ENCODE measurements at places on chromosomes 5 and 9.

GRCh38 chr5:147092044-147092443, 142.8 kb upstream of the STK32A start:
- DNase-seq: no peak

GRCh38 chr9:130866474-130866965, 30.1 kb downstream of the QRFP start:
- peak; percentile 28 for DNase-seq

DNA sequence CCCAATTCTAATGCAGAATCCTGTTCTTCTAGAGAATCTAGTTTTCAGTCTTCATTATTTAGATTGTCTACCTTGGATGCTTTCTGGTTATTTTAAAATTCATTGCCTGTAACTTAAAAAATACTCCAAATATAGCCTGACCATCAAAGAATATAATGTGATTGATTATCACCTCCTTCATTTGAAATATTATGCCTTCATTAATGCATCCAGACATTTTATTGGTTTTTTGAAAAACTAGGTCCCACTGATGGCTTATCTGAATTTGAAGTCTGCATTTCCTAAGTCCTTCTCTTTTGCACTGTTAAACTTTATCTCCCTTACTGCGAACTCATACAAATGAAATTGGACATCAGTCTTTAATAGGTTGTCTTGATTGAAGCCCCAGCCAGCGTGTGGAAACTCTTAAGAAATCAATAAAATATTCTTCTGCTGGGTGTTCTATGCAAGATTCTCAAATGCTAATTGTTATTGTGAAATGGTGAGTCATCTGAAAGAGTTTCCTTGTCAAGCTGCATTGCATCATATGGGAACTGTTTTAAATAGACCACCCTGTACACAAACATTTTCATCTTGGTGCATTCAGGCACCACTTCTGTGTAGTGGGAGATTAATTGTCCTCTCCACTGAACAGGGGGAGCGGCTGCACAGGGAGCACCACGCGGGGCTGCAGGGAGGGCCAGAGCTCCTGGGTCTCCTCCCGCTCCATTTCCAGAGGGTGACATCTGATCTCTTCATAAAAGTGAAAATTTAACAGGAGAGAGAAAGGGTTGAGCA, 92.3 kb upstream of the FANCC start:
- DNase-seq: no peak

DNA sequence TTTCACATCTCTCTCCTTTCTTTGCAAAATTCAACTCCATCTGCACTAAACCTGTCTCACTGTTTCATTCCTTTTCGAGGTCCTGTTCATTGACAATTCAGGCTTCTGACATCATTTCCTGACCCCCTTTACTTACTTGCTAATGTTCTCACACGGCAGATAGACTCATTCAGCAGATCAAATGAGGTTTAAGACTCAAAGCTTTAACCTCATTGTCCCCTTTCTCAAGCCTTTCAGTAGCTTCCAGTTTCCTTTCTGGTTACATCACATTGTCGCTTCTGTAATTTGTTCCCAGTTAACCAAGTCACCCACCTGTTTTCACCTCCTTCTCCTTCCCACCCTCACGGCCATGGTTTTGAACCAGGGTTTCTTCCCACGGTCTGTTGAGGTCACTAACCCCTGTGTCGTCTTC, 143.4 kb upstream of the OTULINL start:
- no peak for DNase-seq

DNA sequence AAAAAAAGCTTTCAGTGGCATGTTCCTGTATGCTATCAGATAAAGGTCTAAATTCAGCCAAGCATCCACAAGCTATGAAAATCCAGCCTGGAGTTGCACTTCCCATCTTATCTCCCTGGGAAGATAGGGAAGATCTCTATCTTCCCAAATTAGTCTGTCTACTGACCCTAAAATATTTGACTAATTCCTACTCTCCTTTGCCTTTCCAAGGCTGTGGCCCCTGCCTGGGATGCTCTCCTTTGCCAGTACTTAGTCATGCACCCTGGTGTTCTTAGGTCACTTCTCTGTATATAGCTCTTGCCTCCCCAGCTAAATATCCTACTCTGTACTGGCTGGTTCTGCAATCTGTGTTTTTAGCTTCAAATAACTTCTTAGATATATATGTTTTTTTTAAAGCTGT, 44.0 kb upstream of the PLPP1 start:
- DNase-seq: no peak

DNA sequence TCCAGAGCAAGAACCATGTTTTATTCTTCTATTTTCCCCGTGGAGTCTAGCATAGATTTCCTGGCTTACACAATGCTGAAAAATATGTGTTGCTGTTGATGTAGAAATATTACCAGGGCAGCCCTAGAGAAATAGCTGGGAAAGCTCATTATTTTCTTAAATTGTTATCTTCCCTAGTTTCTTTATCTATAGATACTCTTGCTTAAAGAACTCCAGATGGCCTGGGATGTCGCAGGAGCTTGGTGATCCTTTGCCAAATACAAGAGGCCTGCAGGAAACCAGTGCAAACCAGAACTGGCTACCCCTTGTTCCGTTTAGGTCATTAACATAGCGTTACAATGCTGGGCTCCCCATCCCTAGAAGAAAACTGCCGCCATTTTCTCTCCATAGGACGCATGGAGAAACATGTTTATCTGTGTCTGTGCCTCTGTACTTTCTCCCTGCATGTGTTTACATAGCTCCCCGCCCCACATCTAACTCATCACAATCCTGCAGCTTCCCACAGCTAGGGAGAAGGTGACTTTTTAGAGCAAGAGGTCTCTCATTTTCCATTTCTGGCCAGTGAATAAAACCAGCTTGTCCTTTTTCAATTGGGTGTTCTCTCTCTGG, 6.4 kb downstream of the PRLR start:
- no peak for DNase-seq

DNA sequence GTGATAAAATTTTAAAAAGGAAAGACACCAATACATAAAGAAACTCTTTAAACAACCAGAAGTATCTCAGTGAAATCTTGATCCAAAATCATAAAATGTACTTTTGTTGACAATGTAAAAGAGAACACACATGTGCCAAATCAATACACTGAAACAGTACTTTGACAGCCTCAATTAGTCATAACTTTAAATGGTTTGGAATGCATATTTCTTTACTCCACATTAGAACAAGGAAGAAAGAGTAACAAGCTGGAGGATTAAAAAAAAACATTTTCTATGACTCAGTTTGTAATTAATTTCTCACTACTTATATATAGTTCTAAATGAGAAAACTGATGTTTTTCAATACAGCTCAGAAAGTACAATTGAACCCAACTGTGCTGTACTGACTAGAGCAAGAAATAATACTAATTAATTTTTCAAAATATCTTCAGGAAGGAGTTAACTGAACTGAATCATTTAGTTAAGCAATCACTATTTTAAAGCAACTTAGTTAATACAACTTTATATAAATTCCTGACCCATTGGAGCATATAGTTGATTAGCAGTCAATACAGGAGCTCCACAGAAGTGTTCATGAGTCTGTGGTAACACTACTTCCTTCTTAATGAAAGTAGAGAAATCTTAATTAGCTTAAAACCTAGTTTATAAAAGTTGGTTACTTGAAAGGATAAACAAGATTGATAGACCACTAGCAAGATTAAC, 101.0 kb downstream of the NR3C1 start:
- no peak for DNase-seq

- no peak for DNase-seq
Observed at GRCh38 chr9:20722221-20722620, 38.2 kb downstream of the FOCAD start.

DNA sequence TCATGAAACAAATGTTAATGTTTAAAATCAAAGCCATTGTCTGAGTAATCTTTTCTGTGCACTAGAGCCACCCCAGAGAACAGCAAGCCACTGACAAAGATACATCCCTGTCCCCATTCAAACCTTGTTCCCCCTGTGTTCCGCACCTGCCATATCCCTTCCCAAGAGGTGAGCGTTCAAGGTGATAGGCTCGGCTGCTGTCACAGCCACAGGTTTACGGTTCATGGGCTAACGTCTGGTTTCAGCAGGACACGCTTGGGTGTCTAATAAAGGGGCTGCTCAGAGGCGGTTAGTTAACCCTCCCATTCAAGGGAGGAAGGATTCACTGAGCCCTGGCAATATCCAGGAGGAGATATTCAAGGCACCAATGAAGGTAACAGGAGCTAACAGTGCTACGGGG, 24.5 kb upstream of the LAMC3 start:
- no peak for DNase-seq

DNA sequence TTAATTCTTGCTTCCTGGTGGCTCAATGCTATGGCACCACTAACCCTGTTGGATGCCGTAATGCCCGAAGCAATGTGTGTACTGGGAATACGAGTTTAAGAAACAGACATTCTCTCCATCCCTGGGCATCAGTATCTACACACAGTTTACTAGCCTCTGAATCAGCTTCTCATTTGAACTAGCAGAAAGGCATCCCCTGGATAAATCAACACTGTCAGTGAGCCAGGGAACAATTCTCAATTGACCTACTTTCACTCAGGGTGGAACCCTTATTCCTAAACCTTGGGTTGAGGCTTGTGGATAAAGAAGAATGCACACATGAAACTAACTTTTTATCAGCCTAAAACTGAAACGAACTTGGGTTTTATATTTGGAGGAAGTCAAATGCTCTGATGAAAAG, 331.0 kb downstream of the GADD45G start:
- DNase-seq: no peak

GRCh38 chr5:36657563-36657995, 51.2 kb downstream of the SLC1A3 start:
- DNase-seq: no peak

DNA sequence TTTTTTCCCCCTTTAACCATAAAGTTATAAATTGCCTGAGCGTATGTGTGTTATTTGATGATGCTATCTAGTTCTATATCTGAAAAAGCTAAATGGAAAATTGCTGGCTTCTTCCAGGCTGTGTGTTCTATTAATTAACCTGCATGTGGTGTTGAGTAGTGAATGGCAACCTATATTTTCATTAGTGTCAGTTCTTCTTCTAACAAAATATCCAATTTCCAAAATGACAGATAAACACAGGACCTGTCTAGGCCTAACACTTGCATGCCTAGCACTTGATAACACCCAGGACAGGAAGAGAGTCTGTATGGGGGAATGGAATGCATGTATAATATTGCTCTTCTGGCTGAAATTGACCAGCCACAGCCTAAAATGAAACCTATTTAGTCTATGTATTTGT, 91.7 kb downstream of the CD180 start:
- no peak for DNase-seq

DNA sequence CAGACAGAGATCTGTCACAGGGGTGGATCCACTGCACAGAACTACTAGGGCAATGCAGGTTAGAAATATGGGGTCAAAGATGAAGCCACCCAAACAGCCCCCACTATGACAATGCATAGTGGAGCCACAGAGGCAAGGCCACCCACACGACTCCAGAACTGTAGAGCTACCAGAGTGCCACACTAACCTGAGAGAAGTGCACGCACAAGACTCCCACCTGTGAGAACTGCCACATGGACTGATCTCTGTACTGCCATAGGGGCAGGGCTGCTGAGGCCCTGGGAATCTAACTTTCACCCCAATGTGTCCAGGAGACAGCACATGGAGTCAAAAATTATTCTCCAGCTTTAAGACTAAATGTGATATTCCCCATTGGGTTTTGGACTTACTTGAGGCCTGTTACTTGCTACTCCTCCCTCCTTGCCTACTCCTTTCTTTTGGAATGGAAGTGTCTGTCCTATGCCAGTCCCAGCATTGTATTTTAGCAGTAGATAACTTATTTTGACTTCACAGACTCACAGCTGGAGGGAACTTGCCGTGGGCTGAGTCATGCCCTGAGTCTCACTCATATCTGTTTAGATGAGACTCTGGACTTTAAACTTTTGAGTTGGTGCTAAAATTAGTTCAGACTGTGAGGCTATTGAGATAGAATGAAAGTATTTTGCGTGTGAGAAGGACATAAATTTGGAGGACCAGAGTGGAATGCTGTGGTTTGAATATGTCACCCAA, 853.3 kb downstream of the MAT2B start:
- no peak for DNase-seq

- no peak for DNase-seq
Observed at GRCh38 chr9:134204991-134205578, 40.7 kb upstream of the RNU6ATAC start.

DNA sequence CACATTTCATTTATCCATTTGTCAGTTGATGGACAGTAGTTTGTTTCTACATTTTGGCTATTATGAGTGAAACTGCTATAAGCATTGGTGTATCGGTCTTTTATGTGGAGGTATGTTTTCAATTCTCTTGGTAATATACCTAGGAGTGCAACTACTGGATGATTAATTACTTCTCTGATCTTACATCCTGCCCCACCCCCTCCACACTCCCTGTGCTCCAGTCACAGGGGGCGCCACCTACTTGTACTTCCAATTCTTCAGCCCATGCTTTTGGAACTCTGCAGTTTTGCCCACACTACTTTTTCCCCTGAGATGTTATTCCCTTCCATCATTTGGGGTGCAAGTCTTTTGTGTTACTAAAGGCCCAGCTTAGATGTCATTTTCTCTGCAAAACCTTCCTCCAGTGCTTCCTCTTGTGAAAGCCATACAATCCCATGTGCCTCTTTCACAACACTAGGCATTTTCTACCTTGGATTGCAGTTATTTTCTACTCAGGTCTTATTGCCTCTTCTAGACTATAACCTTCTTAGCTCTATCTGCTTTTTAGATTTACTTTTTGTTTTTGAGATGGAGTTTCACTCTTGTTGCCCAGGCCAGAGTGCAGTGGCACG, 42.1 kb downstream of the SEC61B start:
- DNase-seq: no peak

DNA sequence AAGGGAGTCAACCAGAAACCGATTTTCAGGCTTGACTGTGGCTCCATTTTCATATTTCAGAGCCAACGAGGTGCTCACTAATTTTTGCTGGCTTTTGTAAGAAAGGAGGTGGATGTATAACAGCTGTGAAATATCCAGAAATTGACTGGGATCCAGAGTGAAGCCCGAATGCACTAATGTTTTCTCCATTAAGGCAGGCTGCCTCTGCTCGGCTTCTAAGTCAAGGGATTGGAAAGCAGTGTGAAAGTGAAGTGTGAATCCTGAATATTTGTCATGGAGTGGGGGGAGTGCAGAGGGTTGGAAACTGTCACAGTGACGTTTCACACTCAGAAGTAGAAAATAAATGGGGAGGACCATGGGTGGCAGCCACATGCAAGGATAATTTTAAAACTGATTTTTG, 237.4 kb downstream of the GOLPH3 start:
- DNase-seq: no peak

GRCh38 chr5:71651579-71651978, 64.4 kb downstream of the MCCC2 start:
- no peak for DNase-seq

DNA sequence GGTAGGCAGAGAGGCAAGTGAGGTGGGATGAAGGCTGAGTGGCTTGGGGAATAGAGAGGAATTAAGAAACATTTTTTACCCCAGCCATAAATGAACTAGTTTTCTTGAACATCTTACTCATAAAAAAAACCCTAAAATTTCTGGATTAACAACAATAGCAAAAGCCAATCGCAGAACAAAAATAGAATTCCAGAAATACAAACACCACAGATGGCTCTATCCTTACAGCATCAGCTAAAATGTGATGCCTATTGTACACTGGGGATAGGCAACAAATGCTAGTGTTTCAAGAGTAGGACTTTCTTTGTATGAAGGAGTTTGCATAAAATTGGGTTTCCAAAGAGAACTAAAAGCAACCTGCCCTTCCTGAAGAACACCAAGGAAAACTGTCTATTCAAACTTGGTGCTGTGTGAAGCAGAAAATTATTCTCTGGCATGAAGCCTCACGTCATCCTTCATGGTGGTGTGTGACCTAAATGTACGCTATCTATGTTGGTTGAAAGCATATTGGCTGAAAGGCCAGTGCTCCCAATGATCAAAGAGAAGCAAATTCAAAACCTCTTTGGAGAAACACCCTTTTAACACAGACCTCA, 82.9 kb downstream of the JAKMIP2 start:
- no peak for DNase-seq

All from stimulated activated CD4-positive, alpha-beta T cell treated with anti-CD3 and anti-CD28 coated beads, Interleukin-1b, Interleukin-23, amount 100 ng/mL, for 1 hour (primary cell).